ENCODE measurements at places on chromosomes 7 and 10. TPM values are rescaled to one million over a fixed set of nuclear protein-coding genes. Genes with fewer than 3 reads are reported as not detected.

Gene GAD2
- not detected for total RNA-seq

GRCh38 chr7:119197877-119198527 lies 973.5 kb downstream of the ANKRD7 start:
- peak; percentile 71 for DNase-seq

Gene GPER1
- total RNA-seq, result 1.5 TPM

Gene CRHR2
- total RNA-seq, result not detected

DNA sequence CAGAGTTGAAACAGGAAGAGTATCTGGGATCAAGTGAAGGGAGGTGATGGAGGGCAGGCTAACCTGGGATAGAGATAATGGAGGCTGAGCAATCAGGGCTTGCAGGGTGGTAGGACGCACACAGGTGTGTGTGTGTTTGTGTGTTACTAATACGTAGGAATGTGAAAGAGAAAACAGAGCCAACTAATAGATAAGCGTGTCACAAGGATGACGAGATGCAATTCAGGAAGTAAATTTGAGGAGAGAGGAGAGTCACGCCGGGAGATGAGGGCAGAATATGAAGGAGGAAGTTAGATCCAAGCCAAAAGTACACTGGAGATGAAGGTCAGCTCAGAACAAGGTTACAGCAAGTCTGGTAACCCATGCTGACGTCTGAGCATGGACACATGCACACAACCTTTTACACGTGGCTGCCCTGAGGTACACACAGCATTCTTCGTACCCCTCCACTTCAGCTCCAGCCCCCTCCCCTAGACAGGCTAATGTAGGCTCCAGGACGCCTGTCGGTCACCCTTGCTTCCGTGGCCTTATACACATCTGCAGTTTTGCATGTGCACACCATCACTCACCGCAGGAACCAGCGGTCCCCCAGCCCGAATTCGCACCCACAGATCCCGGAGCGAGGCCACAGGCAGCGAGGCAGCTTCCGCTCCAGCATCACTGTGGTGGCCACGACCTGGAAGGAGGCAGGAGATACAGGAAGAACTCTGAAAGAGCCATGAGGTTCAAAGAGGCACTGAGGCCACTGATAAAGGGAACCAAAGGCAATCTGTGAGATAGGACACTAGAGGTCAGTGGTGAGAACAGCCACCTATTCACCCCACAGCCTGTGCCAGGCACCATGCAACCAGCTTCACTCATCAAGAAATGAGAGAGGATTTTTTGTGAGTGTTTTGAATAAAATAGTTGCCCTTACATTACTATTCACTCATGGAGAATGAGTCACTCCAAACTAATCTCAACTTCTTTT lies 23.7 kb upstream of the TRPV6 start:
- no peak for DNase-seq

Gene ERVW-1
- not detected for total RNA-seq

DNA sequence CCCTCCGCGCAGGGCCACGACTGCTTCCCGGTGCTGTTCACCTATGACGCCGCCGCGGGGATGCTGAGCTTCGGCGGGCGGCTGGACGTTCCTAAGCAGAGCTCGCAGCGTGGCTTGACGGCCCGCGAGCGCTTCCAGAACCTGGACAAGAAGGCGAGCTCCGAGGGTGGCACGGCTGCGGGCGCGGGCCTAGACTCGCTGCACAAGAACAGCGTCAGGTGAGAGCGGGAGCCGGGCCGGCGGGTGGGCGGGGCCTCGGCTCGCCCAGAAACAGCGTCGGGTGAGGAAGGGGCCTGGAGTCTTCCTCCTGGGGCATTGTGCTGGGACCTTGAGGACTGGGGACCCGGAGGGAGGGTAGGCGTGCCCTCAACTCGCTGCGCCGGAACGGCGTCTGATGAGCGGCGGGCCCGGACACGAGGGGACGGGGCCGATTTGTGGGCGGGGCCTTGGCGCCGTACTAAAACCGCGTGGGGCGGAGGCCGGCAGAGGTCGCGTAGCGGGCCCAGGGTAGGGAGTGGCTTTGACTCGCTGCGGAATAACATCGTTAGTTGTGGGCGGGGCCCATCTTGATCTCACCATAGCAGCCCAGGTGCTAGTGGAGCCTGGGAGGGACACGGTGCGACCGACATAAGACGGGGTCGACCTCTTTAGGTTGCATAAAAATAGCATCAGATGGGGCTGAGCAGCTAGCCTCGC lies 15.6 kb downstream of the PDAP1 start:
- no peak for DNase-seq

GRCh38 chr7:111080495-111081105 lies 10.3 kb upstream of the LRRN3 start:
- DNase-seq, result no peak

- DNase-seq, result no peak
Observed at GRCh38 chr10:101793526-101793925, 10.3 kb upstream of the NPM3 start.

Gene INPP5A
- total RNA-seq, result 21.0 TPM

- DNase-seq, result no peak
Observed at GRCh38 chr7:93563584-93563983, 10.9 kb downstream of the CALCR start.

GRCh38 chr10:122282909-122283308 lies 11.8 kb downstream of the BTBD16 start:
- no peak for DNase-seq

DNA sequence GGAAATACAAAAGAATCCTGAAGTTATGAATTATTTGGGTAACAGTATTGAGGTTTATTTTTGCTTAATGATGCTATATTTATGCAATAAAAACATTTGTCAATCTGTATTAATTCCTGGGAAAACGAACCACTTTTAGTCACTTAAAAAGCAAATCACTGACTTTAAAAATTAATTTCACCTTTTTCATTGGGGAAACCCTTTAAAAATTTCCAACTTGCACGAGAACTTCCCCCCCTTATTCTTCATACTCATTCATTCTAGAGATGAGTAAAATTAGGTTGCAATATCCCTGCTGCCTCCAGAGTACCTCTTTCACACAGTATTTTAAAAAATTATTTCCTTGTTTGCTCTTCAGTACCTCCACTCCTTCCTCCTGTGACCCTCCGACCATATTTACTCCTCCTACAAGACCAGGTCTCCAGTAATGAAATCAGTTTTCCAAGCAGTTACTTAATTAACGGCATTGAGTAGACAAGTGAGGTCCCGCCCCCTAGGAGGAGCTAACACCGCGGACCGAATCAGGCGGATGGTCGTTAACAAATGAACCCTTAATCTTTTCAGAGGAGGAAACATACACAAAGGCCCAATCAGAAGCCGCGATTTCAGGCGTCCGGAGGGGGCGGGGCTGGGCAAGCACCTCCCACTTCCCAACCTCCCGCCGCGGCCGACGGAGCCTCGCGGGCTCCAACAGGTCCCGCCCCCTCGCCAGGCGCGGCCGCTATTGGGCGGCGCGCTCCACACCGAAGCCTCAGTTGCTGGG lies 465 bp upstream of the TRIM24 start:
- peak; percentile 97 for DNase-seq

GRCh38 chr7:4837041-4837802 lies 24.6 kb downstream of the PAPOLB start:
- no peak for DNase-seq

DNA sequence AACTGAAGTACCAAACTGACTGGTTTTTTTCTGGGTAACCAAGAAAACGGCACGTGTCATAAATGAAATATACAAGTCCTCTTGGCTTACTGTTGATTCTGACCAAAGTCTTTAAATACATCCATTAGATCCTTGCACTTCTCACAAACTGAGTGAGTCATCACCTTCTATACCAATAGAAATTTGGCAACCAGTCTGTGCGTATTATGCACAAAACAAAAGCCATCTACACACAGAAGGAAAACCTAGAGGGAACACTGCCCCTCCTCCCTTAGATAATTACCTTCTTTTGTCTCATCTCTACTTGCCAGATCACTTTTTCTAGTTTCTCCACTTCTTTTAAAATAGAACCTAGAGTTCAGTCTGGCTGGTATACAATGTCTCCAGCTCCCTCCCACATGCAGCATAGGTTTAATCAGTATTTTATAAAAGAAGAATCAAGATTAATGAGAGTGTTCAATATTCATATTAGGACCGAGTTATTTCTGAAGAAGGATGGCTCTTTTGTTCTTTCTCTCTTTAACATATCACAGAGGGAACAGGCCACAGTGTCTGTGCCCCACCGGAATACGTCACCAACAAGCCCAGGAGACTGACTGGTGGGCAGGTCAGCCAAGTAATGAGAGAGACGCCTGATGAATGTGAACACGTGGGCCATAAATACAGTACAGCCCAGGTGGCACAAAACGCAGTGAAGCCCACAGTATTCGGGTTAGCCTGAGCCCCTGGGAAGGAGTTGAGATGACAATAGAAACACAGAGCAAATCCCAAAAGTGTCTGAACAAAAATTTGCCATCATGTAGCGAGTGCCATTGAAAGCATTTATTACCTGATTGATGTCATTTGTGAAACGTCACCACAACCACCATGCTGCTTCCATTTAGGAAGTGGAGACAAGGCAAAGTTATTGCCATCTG lies 91.3 kb downstream of the KIAA1549 start:
- peak; percentile 73 for DNase-seq

GRCh38 chr7:67912437-67912836 lies 915.8 kb downstream of the TYW1 start:
- DNase-seq, result no peak

GRCh38 chr7:51256209-51256781 lies 60.3 kb downstream of the COBL start:
- DNase-seq, result no peak

DNA sequence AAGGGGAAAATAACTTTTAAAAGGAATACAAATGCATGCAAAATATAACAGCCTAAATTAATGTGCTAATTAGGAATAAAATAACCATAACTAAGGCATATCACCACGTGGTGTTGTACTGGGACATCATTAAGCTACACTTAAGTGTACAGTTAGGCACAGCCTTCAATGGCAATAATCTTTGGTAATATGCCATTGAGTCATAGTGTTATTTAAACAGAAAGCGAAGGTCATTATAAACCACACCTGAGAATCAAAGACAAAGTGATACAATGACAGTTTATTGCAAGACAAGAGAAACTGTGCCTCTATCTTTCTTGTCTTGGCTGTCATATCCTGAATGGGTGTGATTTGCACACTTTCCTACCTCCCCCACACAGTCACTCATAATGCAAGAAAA lies 30.5 kb upstream of the AUTS2 start:
- DNase-seq, result no peak

DNA sequence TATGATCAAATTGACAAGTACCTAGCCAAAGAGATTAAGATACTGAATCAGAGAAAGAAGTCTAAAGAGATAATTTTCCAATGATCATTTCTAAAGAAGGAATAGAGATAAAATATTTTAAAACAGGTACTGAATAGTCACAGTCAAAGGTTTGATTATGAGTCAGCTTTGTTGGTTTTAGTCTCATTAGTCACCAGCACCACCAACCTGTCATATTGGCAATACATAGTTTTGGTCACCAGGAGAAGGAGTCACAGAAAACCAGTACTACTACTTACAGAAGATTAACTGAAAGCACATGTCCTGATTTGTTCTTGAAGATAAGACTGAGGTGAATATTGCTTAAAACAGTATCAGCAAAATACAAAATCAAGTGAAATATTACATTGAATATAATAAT lies 34.6 kb downstream of the ZEB1 start:
- peak; percentile 23 for DNase-seq

DNA sequence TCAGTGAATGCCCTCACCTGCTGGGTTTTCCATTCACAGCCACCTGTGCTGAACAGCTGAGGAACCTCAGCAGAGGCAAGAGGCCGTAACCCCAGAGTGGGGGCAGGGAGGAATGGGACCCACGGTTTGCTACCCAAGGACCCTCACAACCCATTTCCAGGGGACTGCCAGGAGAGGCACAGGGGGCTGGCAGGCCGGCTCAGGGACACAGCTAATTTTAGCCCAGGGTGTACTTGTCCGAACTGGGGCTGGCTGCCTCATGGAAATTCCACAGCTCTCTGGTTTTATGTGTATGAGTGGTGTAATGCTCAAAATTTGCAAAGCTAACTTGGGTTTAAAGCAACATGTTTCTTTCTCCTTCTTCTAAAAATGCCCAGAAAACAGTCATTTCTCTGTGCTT lies 42.2 kb downstream of the MINDY4 start:
- DNase-seq, result no peak

- DNase-seq, result no peak
Observed at GRCh38 chr10:37854626-37855025, 2.8 kb downstream of the ZNF248 start.

DNA sequence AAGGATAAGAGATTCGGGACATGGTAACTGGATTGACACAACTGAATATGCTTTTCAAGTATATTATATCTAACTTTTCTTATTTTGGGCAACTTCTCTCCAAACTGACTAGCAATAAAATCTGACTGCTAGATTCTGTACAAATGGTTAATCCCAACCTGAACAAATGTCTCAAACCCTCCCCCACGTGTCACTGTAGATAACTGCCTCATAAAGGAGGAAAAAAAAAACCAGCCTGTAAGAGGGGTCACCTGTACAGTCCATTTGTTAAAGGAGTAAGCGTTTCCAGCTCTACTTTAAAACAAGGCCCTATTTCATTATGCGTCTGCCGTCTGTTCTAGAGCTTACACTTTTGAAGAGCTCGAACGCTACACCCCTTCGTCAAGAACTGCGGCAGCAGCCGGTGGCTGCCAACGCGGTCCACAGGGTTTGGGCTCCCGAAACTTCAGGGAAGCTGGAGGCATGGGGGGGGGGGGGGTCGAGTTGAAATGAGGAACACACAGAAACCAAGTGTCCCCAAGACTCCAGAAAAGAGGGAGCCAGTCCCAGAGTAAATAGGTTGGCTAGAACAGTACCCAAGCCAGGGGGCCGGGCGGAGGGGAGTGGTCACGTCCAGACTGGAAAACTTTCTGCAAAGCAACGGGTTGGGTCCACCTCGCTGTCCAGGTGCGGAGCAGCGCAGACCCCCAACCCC lies 492 bp downstream of the COG5 start:
- no peak for DNase-seq

DNA sequence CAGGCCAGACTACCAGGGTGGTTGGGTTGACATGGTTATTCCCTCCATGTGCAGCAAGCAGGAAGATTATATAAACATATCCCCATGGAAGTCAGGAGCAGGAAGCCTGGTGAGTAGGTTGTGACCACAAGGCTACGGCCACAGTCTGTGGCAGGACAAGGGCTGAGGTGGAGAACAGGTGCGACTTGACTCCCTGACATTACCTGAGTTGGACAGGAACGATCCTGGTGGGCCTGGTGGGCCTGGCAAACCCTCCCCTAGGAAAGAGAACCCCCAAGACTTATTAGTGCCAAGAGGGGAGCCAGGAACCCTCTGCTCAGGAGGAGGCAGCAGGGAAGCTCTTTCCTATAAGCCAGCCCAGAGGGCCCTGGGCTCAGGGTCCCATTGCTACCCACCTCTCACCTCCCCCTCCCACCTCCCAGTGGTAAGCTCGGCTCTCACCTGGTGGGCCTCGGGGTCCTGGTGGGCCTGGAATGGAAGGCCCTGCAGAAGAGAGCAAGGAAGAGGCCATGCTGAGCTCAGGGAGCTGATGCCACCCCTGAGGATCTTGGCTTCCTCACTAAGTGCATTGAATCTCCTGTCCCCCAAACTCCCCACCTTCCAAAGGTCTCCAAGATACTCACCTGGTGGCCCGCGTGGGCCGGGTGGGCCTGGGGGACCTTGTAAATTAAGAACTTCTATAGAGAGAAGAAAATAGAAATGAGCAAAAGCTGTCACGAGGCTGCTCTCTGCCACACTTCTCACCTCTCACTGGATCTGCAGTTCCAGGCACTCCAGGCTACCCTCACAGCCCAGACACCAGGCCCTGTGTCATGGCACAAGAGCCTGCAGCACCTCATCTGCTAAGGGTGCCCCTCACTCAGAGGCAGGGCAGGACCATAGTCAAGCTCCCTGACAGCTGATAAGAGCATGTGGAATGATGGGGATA lies 44.6 kb downstream of the COL17A1 start:
- DNase-seq, result no peak
